CD4-positive, alpha-beta T cell treated with Interleukin-1 beta for 1 hour (primary cell): ENCODE measurements at places on chromosomes 5 and 9.

GRCh38 chr5:5104550-5104949 is 35.6 kb upstream of the ADAMTS16 start:
- no peak for DNase-seq

DNA sequence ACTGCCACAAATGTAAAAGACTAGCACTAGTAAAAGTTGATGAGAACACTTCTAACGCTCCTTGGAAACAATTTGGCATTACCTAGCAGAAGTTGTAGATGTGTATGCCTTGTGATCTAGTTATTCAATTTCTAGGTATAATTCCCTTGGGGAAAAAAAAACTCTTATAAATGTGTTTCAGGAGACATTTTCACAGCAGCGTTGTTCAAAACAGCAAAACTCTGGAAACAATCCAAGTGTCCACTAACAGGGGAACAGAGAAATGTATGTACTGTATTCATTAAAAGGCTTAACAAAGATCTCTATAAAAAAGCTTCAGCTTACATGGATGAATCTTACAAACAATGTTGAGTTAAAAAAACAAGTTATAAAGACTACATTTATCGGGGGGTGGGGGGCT is 30.4 kb downstream of the NR3C1 start:
- DNase-seq, result no peak

DNA sequence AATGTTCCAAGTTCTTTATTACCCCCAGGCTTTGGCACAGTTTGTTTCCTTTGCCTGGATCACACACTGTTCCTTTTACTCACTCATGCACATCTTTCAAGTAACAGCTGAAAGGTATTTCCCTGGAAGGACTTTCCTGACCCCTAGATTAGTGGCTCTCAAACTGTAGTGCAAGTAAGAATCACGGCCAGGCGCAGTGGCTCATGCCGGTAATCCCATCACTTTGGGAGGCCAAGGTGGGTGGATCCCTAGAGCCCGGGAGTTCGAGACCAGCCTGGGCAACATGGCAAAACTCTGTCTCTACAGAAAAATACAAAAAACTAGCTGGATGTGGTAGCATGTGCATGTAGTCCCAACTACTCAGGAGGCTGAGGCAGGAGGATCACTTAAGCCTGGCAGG is 19.1 kb upstream of the DELE1 start:
- no peak for DNase-seq

DNA sequence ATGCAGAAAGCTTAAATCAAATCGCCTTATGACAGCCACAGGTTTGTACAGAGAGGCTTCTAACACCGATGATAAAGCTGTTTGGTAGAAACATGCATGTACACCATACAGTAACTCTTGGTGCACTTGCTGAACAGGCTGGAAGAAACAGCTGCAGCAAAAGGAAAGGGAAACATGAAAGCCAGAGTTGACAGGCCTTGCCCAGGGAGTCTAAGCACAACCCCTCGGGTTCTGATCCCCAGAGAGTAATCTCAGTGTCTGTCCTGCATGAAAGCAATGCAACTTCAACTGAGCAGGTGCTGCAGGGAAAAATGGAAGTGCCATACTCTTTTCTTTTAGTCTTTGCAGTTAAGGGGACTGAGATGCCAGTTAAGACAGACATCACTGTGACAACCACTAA is 419.9 kb downstream of the BNC2 start:
- no peak for DNase-seq

DNA sequence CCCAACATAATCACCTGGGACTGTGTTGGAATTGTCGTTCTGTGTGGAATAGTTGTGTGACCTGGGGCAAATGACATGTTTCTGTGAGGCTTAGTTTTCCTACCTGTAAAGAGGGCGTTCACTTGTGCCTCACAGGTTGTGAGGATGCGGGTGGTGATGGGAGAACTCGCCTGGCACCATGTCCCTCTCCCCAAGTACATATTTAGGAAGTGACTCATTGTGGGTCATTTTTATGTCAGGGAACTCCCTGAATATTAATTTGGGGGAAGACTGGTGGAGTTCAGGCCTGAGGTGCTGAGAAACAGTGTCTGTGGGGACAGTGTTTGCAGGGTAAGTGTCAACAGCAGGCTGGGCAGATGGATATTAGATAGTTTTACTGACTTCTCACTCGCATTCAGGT is 144.7 kb downstream of the KDM4C start:
- DNase-seq, result no peak

GRCh38 chr5:109614301-109614700 is 75.4 kb upstream of the MAN2A1 start:
- DNase-seq, result no peak

- no peak for DNase-seq
These were observed 13.6 kb downstream of the NR2F1-AS1 start for GRCh38 chr5:93567424-93567823.

DNA sequence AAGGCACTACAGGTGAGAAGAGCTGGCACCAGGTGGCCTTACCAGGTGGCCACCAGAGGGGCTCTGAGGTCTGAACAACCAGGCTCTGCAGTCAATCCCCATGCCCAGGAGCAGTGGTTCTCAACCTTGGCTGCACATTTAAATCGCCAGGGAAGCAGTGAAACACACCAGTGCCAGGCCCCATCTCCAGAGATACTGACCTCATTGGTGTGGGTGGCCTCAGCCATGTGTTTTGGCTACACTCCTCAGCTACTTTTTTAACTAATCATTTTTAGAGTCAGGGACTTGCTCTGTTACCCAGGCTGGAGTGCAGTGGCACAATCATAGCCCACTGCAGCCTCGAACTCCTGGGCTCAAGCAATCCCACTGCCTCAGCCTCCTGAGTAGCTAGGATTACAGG is 56.0 kb downstream of the GABBR2 start:
- DNase-seq, result no peak
